ENCODE measurements at places on chromosomes 13 and 19.

DNA sequence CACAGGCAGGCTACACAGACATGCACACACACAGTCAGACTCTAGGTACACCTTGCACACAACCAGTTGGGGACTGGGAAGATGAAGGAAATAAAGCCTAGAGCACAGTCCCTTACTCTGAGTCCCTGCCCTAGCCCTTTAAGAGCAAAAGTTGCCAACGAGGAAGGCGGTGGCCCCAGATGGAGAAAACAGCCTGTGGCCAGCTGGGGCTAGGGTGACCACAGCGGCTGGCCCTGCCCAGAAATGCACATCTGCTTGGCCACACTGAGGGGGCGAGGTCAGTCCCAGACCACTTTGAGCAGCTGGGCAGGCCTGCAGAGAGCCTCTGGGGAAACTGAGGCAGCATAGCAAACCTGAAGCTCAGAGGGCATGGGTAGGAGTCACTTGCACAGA, 52.3 kb downstream of the PTPRS start:
- no peak for DNase-seq

- no peak for DNase-seq
These were observed 69.9 kb downstream of the RUBCNL start for GRCh38 chr13:46317120-46317519.

DNA sequence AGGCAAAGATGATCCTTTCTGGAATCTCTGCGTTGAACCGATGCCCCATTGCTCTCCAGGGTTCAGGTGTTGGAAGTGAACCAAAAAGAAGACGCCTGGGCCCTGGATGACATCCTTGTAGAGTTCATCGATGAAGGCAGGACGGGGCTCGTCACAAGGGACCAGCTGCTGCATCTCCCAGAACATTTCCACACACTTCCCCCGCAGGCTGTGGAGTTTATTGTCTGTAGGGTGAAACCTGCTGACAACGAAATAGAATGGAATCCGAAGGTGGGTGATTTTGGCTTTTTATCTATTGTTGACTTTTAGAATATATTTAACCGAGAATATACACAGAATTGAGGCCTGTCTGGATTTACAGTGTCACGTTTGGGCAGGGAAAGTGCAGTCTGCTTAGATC, 58.4 kb downstream of the SLC7A9 start:
- DNase-seq, result no peak

DNA sequence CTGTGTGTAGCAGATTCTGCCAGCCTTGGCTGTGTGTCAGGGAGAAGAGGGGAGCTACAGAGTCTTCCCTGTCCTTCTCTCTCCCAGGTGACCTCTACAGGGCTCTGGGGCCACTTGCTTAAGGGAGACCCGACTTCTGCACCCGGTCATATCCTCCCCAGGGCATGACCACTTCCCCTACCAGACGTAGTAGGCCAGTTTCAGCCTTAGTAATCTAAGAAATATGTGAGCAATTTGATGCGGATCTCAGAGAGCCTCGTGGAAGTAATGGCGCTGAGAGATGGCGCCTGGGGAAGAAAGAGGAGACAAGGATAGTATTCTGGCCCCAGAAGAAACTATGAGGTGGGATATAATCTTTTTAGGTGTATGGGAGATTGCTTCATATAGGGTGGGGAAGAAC, 41.9 kb downstream of the NFIX start:
- DNase-seq, result no peak

DNA sequence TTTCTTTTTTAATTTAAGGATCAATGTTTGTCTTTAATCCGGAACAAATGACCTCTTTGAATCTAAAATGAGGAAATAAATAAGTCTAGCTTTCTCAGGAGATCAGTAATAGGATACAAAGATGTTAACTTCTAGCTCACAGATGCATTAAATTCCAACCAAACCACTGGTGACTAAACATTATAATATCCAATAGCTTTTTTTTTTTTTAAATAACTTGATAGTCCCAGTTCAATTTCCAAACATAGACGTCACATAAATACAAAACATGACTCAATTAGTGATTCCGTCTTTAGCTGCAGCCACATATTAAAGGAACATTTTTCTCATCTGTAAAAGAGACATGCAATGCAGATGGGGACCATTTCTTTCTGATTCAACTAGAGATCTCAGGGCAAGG, 390.5 kb upstream of the PCDH9 start:
- DNase-seq, result no peak

- DNase-seq, result no peak
These were observed 18.3 kb downstream of the ZNF536 start for GRCh38 chr19:30390356-30390988.

GRCh38 chr13:22127277-22128164, 456.6 kb downstream of the FGF9 start:
- no peak for DNase-seq

GRCh38 chr13:46109451-46109850, 4.6 kb upstream of the CPB2 start:
- no peak for DNase-seq

GRCh38 chr19:38211151-38211591, 12.9 kb downstream of the DPF1 start:
- no peak for DNase-seq

DNA sequence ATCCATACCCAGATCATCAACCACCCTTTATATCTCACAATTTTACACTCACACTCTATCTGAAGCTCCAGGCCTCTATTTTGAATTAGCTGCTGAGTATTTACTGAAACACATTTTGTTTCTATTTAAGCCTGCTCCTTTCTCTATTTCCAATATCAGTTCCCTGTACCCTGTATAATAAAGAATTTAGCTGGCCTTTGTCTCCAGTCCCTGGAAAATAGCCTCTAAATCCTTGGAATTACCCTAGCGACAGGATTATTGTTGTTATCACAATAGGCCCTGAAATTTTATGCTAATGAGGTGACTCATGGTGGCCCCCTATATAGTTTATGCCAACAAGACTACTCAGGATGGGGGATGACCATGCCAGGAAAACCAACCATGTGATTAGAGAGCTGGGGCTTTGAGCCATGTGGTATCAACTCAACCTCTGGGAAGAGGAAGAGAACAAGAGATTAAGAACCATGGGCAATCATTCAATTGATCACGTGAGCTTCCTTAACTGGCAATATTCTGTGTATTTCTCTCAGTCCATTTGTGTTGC, 72.7 kb downstream of the KATNAL1 start:
- DNase-seq, result no peak

GRCh38 chr19:5587071-5587455, 19.3 kb upstream of the TINCR start:
- DNase-seq, result no peak

- DNase-seq, result no peak
These were observed 99.6 kb downstream of the INSR start for GRCh38 chr19:7194566-7194965.

DNA sequence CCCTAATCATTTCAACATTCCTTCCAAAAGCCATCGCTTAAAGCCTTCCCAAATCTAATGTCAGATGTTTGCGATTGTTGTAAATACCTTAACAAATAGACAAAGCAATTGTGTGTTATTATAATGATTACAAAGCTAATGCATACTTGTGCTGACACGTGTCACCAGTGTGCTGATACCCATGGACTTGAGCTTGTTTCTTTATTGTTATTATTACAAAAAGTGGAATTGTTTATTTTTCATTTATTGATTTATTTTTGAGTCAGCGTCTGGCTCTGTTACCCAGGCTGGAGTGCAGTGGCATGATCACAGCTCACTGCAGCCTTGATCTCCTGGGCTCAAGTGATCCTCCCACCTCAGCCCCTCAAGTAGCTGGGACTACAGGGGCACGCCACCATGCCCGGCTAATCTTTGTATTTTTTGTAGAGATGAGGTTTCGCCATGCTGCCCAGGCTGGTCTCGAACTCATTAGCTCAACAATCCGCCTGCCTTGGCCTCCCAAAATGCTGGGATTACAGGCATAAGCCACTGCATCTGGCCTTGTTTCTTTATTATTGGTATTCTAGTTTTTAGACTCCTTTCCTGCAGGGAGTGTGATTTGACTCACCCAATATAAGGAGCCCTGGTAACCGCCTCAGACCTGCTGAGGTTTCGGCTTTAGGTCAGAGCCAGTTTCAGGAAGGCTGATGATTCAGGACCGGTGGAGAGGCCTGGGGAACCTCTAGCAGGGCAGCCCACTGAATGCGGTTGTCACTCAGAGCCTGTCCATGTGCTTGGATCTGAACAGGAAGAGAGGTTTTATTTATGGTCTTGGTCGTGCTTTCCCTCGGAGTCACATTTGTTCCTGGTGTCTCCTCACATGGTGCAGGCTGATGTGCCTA, 2.1 kb upstream of the FBXO17 start:
- DNase-seq, result no peak

All from CD4-positive, alpha-beta T cell treated with Interferon alpha-2 for 1 hour (primary cell).